ENCODE measurements at places on chromosomes 1 and 21. TPM values are rescaled to one million over a fixed set of nuclear protein-coding genes. Genes with fewer than 3 reads are reported as not detected.
A peak's percentile ranks its signal among the peaks of the same experiment; 100 is the strongest.

DNA sequence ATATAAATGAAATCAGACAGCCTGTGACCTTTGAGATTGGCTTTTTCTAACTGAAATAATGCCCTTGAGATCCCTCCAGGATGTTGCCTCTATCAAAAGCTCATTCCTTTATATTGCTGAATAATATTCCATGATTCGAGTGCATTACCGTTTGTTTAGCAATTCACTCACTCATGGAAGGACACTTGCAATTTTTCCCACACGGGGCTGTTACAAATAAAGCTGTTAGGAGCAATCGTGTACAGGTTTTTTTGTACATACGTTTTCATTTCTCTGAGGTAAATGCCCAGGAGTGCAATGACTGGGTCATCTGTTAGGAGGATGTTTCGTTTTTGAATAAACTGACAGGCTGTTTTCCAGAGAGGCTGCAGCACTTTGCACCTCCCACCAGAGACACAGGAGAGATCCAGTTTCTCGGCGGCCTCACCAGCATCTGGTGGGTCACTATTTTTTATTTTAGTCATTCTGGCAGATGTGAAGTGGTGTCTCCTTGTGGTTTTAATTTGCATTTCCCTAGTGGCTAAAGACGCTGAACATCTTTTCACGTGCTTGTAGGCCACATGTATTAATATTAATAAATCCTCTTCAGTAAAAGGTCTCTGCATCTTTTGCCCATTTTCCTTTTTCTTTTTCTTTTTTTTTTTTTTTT, 11.0 kb downstream of the PRDM15 start:
- DNase-seq = no peak

TCHH gene
- 0.05 TPM for polyA plus RNA-seq

DNA sequence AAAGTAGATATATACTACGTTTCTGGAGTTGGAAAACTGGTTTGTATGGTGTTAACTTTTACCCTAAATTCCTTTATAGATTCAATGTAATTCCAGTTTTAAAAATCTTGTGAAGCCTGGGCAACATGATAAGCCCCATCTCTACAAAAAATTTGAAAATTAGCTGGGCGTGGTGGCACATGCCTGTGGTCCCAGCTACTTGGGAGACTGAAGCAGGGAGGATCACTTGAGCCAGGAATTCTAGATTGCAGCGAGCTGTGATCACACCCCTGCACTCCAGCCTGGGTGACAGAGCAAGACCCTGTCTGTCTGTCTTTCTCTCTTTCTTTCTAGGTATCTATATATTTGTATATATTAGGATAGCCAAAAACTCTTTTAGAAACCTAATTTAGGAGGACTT, 141.9 kb downstream of the CLEC20A start:
- no peak for DNase-seq

GRCh38 chr1:229972600-229973296, 94.3 kb upstream of the GALNT2 start:
- DNase-seq = no peak

- no peak for DNase-seq
Measured at GRCh38 chr1:31299365-31299764, 2.5 kb downstream of the ZCCHC17 start.

GRCh38 chr1:66388913-66389312, 145.0 kb upstream of the SGIP1 start:
- no peak for DNase-seq

- DNase-seq = no peak
Measured at GRCh38 chr1:39635871-39636210, 3.6 kb downstream of the HEYL start.

- no peak for DNase-seq
Measured at GRCh38 chr1:87878873-87879272, 550.2 kb downstream of the LMO4 start.

GRCh38 chr1:34166191-34166624, 1.2 kb upstream of the CSMD2 start:
- no peak for DNase-seq

GRCh38 chr1:8152731-8153702, 126.9 kb upstream of the ERRFI1 start:
- no peak for DNase-seq

GRCh38 chr21:37338671-37339551, 27.7 kb upstream of the DYRK1A start:
- no peak for DNase-seq

GRCh38 chr21:46058431-46059145, 39.3 kb upstream of the COL6A2 start:
- DNase-seq = no peak

PRAMEF17 gene
- polyA plus RNA-seq = not detected

DNA sequence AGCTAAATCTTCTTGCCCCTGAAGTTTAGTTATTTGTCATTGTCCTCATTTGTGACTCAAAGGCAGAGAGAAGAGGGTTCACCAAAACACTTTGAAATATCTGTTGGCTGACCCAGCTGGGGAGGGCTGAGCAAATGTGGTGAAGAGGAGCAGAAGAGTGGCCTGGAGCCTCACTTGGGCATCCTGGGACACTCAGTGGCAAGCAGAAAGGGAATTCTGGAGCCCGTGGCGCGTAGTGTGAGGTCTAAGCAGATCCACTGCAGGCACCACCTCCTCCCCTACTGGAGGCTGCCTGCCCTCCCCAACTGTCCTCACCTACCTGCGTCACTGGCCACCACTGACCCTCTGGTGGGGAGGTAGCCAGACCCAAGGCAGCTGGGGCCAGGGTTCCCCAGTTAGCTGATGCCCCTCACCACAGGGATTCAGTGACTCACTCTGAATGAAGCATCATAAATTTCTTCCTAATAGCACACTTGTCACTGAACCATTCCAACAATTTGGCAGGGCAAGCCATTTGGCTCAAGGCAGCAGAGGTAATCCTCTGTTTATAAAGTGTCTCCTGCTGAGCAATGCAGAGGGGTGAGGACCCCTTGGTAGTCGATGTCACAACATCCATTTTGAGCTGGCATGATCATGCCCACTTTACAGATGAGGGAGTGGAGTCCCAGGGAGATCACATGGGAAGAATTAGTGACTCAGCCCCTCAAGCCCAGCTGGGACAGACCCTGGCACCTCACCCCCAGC, 80.3 kb downstream of the NENF start:
- no peak for DNase-seq

DNA sequence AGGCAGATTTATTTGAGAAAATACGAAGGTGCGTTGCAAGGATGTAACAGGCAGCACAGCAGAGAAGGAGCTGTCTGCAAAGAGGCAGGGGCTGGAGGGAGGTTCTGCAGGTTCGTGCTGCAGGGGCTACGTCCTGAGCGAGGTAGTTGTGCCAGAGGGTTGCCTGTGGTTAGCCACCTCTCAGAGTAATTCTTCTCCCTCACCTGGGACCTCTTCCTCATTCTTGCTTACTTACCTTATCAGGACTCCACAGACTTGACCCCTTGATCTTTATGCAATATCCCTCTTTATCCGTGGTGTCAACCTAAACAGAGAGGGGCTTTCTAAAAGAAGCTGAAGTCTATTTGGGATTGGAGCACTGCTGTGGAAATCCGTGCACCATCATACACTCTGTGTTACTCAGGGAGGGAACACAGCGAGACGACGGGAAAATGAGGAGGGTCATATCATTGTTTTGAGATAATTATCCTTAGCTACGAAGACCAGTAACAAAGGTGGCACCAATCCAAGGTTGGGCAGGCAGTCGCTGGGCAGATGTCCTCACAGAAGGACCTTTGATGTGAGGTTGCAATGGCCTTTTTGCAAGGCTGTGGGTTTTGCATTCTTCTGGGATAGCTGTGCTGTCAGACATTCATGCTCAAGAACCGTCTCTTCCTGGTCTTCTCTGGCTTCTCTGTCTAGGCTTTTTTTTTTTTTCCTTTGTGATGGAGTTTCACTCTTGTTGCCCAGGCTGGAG, 82.8 kb downstream of the WDR4 start:
- no peak for DNase-seq

DNA sequence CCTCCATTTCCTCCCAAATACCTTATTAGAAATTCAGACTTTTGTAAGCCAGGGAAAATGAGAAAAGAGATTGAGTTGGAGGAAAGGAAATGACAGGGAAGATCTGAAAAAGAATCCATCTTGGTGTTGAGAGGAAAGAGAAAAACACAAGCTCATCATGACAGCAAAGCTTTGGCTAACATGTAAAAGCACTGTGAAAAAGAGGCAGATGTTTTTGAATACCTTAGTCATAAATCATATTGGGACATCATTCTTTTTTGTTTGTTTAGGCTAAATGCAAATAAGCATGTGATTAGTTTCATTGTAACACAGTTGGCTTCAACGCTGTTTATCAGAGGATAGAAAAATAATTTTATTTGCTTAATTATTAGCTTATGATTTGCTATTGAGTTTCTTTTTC, 64.6 kb downstream of the LHX8 start:
- DNase-seq = no peak

FAM229A gene
- 7.8 TPM for polyA plus RNA-seq

DNA sequence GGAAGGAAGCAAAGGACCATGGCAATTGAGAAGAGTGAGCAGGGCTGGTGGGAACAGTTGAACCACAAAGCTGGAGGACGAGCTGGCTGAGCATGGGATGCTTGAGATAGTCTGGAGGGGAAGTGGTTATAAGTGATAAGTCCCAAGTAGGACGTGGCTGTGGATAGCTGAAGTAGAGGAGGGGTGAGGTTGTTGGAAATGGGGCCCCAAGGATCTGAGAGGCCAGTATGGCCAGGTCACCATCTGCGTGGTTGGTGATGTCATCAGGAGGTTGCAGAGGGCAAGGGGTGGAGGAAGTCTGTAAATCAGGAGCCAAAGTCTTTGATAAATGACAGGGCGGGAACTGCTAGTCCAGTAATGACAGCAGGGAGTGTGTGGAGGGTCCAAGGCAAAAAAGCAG, 11.0 kb upstream of the REN start:
- no peak for DNase-seq

GRCh38 chr1:15949453-15950245, 26.3 kb downstream of the ZBTB17 start:
- DNase-seq = peak; percentile 58

- DNase-seq = peak; percentile 72
Measured at GRCh38 chr21:40186045-40186444, 318.8 kb downstream of the PCP4 start.

All from left kidney (tissue), 8 donors.